ENCODE measurements at places on chromosomes 6 and 20.
A peak's percentile ranks its signal among the peaks of the same experiment; 100 is the strongest.

- DNase-seq: peak; percentile 18
These were observed 8.9 kb upstream of the AHI1 start for GRCh38 chr6:135506270-135506997.

GRCh38 chr6:68038815-68039408 lies 596.2 kb upstream of the ADGRB3 start:
- DNase-seq: no peak

GRCh38 chr6:167396659-167397490 lies 72.0 kb downstream of the TTLL2 start:
- no peak for DNase-seq

- no peak for DNase-seq
These were observed 24.8 kb upstream of the SYNDIG1 start for GRCh38 chr20:24444526-24445190.

- DNase-seq: no peak
These were observed 501 bp upstream of the PLA2G7 start for GRCh38 chr6:46735720-46736031.

DNA sequence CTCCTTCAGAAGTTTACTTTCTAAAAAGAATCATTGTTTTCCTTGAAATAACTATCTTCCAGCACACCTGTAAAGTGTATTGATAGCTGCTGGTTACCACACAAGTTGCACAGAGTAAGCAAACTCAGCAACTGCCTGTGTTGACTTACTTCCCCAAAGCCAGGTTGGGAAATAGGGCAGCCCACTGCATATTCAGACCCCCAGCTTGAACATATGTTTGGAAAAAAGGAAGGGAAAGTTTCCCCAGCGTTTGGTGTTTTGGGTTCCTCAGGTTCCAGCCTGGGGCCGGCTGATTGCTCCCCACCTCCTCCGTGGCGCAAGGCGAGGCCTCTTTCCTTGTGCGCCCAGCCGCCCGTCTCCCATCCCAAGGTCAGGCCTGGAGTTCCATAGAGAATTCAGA lies 70.1 kb upstream of the QKI start:
- no peak for DNase-seq

DNA sequence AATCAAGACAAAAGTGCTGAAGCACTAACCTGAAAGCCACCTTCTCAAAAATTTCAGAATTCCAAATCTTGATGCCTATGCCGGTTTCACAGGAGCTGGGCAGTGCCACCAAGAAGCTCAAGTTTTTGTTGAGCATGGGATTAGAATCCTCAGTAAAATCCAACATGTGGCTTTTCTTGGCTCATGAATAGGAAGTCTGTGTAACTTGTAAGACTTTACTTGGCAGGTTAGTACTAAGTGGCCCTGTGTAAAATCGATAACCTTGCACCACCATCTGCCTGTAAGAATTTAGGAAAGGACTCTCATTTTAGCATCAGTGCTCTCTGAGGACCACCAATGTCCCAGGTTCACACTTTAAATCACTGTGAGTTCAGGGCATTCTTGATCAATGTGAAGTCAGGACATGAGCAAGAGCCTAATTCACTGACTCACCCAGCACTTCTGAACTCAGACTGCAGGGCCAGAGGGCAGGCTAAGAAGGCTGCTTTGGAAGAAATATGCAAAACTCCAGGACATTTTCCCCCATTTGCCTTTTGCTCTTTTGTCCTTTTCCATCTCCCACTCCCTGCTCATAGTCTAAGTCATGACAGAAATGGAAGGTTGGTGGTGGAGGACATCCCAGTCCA lies 113.2 kb downstream of the EDN1 start:
- DNase-seq: no peak

GRCh38 chr6:127857051-127857637 lies 43.7 kb downstream of the THEMIS start:
- no peak for DNase-seq

DNA sequence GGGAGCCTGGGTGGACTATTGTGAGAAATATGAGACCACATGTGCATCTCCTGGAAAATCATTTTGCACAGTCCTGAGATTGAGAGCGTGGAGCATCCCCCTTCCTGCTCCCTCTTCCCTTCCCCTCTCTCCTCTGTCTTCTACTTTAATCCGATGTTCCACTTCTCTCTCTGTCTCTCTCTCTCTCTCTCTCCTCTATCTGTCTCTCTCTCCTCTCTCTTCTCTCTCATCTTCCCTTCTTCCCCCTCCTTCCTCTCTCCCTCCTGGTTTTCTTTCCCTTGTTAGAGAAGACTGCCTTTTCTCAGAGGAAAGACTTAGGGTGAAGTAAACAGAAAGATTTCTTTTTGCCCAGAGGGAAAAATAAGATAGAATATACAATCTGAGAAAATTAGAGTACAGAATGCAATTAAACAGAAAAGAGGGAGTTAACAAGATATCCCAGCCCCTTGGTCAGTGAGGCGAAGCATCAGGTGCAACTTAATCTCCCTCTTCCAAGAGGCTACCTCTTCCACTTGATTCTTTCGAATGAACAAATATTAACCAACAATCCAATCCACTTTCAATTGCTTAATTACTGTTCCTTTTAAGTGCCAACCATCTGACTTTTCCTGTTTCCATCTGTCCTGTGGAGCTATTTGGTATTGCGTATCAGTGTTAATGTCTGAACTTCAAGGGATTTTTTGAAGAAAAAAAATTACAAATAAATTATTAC lies 14.6 kb downstream of the KHDC1 start:
- DNase-seq: no peak

- DNase-seq: no peak
These were observed 147.5 kb upstream of the TCF21 start for GRCh38 chr6:133741375-133741861.

GRCh38 chr6:138465007-138465645 lies 34.2 kb downstream of the NHSL1 start:
- no peak for DNase-seq

GRCh38 chr6:25239059-25239458 lies 40.1 kb upstream of the CARMIL1 start:
- DNase-seq: no peak
